ENCODE measurements at places on chromosomes 12 and 14.

DNA sequence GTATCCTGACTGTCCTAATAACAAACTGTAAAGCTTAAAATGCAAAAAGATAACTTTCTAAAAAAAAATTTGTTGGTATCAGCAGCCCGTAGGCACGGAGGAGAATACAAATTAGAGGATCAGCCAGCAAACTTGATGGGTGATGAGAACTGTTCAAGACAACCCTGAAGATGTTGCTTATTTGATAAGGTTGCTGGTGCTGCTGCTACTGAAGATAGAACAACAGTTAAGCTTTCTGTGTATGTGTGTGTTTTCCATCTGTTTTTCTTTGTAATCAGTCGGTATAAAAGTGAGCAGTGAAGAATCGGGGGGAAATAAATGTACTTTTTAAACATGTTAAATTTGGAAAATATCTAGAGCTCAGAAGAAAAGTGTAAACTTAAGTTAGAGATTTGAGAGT, 67.4 kb upstream of the POC1B start:
- DNase-seq: no peak

DNA sequence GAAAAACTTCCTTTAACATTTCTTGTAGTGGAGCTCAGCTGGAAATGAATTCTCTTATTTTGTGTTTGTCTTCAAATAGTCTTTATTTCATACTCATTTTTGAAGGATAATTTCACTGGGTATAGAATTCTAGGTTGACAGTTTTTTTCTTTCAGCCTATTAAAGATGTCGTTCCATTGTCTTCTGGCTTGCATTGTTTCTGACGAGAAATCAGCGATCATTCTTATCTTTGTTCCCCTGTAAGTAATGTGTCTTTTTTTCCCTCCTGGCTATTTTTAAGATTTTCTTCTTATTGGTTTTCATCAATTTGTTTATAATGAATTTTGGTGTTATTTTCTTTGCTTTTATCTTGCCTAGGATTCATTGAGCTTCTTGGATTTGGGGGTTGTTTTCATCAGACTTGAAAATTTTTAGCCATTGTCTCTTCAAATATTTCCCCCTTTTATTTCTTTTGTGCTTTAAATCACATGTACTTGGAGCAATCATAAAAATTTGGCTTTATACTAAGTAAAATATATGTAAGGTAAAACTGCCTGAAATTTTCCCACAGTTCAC, 89.4 kb downstream of the UNC79 start:
- no peak for DNase-seq

DNA sequence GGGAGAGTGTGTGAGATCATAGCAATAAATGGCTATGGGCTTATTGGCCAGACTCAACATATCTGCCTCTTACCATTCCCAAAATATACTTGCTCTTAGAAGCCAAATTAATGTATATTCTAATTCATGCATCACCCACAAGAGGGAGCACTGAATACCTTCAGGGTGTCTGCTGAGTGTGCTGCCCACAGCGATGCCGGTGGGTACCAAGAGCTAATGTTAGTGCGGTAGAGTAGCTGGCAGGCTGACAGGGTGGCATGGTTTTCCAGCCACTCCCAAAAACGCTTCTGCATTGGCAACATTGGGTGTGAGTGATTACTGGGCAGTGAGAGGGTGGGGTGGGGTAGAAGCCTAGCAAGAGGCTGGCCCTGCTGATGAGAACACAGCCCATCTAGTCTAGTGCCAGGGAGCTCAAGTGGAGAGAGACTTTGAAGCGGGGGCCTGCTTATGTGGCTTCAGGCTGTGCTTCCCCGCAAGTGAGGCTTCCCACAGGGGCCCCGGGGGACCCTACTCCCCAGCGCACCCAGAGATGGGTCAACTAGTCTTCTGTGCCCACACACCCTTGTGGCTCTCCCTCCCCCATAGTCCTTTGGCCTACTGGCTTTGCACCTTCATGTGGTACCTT, 9.2 kb upstream of the PLEKHD1 start:
- DNase-seq: no peak

GRCh38 chr12:82745807-82746206, 59.1 kb downstream of the TMTC2 start:
- DNase-seq: no peak

DNA sequence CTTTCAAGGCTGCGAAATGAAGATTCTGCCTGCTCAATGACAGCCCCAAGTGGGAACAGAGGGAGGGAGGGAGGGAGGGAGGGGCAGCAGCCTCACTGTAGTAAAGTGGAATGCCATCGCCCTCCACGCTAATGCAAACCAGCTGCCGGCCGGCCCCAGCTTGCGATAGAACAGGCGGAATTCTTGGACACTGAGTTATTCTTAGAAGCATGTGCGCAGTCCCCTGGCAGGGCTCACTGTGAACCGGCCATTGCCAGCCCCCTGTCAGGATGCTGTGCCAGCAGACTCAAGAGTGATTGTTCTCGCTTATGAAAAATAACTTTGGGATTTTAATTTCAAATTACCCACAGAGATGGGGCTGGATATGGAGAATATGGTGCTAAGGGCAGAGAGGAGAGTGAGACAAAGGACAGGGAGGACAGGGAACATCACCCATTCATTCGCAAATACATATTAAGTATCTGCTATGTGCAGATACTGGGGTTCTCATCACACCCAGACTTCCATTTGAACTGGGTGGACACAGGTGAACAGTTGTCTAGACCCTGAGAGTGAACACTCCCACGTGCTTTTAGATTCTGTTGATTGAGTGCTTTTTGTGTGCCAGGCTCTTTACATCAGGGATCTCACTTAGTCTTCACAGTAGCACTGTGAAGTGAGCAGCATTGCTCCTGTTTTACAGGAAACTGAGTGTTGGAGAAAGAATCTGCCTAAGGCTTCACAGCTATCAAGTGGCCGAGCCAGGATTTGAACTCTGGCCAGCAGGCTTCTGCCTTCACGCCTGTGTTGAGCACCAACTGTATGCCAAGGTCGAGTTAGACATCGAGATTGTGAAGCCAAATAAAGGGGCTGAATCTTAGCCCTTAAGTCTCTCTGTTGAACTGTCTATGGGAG, 192.9 kb downstream of the C12orf75 start:
- no peak for DNase-seq

GRCh38 chr12:49933796-49934195, 16.7 kb upstream of the AQP2 start:
- no peak for DNase-seq

All from T-helper 1 cell (primary cell).